ENCODE measurements at places on chromosomes 16 and 17.

DNA sequence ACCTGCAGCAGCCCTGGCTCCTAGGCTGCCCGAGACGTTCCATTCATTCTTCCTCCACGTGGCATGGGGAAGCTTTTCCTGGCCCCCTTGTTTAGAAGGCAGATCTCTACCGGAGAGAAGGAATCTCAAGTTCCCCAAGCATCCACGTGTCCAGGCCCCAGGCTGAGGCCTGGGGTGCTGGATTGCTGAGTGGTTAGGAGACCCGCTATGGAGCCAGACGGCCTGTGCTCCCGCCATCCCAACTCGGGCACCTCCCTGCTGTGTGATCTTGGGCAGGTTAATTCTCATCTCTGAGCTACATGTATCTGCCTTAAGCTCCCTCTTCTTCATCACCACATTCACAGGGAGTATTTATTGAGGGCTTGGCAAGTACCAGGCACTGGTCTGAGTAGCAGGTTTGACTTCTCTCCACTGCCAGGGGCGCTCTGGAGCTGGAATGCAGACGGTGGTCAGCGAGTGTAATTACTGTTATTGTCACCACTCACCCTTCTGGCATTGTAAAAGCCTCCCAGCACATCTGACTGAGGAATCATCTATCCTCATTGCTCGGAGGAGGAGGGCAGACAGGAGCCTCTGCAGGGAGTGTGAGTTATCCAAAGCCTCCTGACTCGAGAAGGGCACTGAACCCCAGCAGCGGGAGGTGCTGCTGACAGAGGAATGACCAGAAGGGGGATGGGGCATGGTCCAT, 1.1 kb upstream of the ADGRG1 start:
- peak; percentile 38 for DNase-seq

DNA sequence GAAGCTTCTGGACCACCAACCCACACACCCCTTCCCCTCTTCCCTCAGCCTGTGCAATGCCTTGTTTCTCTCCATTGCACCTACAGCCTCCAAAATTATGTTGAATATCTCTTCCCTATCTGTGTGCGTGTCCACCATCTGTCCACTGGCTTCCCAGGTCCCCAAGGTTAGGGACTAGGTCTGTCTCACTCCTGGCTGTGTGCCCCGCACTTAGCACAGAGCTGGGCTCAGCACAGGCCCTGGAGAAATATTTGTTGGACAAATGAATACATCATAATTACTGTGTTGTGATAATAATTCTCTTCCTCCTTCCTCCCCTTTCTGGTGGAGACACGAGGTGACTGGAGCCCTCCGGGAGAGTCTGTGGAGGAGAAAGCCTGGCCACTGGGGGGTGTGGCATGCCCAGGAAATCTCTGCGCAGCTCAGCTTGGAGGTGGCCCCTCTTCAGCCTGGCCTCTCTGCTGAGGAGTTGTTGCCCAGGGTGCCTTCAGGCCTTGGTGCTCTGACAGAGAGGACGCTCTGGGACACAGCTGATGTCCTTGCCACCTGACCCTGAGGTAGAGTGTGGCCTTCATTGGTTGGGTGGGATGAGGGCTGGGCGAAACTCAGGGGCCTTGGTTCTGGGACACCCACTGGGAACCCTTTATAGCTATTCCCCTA, 3.3 kb upstream of the BRD7 start:
- DNase-seq = peak; percentile 71

DNA sequence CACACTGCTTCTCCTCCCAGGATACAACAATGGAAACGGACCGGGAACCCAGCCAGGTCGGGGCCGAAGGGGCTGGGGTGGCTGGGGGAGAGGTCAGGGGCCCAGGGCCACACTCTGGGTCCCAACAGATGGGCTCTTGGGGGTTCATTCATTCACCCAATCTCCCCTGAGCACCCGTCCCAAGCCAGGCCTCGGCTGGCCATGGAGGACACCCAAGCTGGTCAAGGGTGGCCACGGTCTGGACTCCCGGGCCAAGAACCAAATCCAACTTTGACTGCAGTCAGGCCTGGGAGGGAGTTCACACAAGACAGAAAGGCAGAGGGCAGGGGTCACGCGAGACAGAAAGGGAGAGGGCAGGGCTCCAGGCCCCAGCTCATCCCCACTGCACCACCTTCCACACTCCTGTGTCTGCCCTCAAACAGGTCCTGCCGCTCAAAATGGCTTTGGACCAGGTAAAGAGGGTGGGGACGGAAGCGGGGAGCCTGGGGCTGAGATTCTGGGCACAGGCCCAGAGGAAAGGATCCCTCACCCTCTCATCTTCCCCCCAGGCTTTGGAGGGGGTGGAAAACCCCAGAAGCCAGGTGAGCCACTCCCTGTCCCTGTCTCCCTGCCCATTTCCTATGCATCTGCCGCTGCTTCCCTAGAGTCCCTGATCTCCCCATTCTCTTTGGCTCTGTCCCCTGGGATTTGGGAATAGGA, 12.3 kb upstream of the PKMYT1 start:
- no peak for DNase-seq

GRCh38 chr16:47984669-47985068, 171.1 kb downstream of the ABCC12 start:
- DNase-seq = no peak

DNA sequence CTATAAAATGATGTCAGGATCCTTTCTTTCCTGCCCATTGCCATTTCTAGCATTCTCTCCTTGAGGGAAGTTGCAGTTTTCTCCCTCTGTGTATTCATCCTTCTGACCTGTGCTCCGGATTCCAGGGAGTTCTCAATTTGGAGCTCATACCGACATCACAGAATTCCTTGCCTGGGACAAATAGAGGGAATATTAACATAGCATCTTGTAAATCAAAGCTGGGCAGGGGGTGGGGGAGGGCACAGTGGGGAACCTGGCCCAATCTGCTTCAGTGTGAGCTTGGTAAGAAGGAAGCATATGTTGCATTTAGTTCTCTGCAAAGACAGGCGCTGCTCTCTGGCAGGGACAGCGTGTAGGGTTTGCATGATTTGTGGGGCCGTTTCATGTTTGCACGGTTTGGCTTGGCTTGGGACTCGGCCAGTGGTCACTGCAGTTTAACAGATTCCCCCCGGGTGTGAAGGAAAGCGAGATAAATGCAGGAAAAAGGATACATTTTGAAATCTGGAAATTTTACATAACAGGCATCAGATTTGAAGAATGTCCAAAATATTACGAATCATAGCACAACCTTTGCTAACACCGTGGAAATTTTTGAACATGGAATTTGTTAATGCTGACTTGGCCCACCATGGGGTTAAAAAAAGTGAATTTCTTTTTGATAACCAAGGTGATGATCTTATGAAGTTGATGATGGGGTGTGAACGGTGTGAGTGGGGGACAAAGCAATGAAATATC, 178.0 kb downstream of the WWOX start:
- DNase-seq = no peak

All from SK-N-DZ (cell line).